ENCODE measurements at places on chromosomes 2 and 18. TPM values are rescaled to one million over a fixed set of nuclear protein-coding genes. Genes with fewer than 3 reads are reported as not detected.

DNA sequence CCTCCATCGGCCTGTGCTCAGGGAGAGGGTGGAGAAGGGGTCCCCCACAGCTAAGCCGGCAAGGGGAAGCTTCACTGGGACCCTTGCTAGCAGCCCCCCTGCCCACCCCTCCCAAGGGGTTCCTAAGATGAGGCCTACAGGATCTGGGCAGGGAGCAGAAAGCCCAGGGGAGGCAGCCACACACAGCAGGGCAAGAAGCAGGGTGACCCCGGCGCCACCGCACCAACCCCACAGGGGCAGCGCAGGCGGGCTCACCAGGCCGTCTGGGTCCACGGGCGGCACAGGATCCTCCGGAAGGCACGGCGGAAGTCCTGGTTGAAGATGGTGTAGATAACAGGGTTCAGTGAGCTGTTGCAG is 1.8 kb downstream of the ADRA2B start:
- H3K27me3 ChIP-seq = peaks cover 20% of the 10 kb centered on the region
- peak overlapping the region; percentile 25 for H3K4me3 ChIP-seq
- peaks cover 5% of the 10 kb centered on the region for H3K4me1 ChIP-seq
- no peak for DNase-seq
- no peaks in the 10 kb centered on the region for H3K36me3 ChIP-seq
- H3K27ac ChIP-seq = no peak overlapping the region

DNA sequence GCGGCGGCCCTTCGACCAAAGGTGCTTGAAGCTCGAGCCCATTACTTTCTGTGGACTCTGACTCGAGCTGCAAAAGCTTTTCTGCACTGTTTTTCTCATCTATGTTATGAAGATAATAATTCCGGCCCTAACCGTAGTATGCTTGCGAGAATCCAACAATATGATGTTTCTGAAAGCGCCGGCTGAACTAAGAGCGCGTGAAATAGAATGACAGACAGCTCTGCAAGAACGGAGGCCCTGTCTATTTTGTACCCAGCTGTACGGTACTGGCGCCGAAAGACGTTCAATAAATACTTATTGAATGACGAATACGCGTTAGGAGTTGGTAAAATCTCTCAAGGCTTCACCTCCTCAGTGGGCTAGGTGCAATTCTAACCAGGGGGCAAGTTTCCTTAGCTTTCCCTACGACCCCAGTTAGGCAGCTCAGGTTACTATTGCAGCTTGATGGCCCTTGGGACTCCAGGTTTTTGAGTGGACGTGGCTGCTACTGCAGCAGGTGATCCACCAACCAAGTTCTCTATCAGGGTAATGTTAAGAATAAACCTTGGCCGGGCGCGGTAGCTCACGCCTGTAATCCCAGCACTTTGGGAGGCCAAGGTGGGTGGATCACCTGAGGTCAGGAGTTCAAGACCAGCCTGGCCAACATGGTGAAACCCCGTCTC is 570 bp downstream of the SCRN3 start:
- DNase-seq = no peak
- H3K4me3 ChIP-seq = peak overlapping the region; percentile 100
- peak overlapping the region; percentile 93 for H3K27ac ChIP-seq
- H3K4me1 ChIP-seq = peaks cover 21% of the 10 kb centered on the region
- H3K27me3 ChIP-seq = no peaks in the 10 kb centered on the region

Gene EGR4
- total RNA-seq = not detected

- H3K36me3 ChIP-seq = no peaks in the 10 kb centered on the region
- H3K27me3 ChIP-seq = peaks cover 62% of the 10 kb centered on the region
- H3K4me3 ChIP-seq = peak overlapping the region; percentile 36
- no peak overlapping the region for H3K27ac ChIP-seq
- H3K4me1 ChIP-seq = no peaks in the 10 kb centered on the region
Observed at GRCh38 chr2:222318026-222318711, 19.4 kb upstream of the PAX3 start.

DNA sequence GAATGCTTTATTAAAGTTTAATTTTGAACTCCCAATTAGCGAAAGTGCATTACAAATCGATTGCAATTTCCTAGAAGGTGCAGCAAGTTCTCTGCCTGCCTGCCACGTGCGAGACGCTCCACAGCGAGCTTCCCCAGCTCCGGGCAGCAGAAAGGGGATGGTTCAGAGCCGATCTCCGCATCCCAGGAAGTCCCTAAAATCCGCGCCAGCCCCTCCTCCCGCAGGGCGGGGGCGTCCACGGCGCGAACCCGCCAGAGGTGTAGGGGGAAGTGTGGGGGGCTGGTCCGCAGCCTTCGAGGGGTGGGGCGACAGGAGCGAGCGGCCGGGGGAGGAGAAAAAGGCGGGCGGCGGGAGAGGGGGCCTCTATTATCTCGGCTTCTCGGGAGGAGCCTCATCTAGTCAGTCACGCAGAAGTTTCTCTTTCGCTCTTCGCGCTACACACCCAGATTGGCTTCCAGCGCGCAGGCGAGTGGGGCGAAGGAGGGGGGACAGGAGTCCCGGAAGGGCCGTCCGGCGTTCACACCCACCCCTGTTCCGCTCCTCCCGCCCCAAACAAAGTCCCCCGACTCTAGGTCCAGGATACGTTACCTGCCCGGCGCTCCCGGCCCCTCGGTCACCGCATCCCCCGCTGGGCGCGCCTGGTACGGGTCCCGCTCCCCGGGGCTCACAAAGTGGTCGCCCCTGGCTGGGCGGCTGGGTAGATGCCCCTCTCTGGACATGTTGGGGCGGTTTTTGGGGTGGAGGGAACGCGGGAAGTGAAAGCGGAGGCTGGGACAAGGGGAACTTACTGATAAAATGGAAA is 9.1 kb upstream of the NR4A2 start:
- H3K36me3 ChIP-seq = no peaks in the 10 kb centered on the region
- H3K27me3 ChIP-seq = no peaks in the 10 kb centered on the region
- H3K4me3 ChIP-seq = peak overlapping the region; percentile 97
- peak; percentile 90 for DNase-seq
- H3K4me1 ChIP-seq = peaks cover 28% of the 10 kb centered on the region

DNA sequence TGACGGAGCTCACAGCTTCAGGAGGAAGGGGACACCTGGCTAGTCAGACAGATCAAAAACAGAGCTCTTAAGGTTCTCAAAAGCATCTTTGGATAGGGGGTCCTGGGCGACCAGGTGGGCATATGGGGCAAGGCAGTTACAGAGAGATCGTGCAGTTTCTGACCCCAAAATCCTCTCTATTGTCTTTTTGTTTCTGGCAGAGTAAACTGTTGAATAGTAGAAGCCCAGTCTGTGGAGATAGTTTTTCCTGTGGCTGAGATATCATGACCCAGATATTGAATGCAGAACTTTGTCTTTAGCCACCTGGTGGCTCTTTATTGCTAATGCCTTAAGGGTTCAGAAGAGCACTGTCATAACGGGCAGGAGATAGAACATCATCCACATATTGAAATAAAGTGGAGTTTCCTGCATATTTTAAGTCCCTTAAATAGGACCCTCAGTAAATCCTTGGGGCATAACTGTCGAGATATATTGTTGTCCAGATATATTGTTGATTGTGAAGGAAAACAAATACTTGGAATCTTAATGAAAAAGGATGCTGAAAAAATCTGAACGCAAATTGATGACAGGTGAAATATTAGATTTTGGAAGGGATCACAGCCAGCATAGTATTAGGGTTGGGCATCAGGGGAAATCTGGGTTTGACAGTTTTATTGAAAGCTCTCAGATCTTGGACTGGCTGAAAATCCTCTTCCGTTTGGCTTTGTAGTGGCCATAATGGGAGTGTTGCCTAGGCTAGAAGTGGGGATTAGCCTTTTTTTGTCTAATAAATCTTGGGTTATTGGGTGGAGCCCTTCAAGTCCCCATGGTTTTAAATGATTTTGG is 14.1 kb upstream of the ZDBF2 start:
- no peak overlapping the region for H3K4me3 ChIP-seq
- H3K36me3 ChIP-seq = no peaks in the 10 kb centered on the region
- H3K27ac ChIP-seq = no peak overlapping the region
- DNase-seq = no peak
- peaks cover 7% of the 10 kb centered on the region for H3K4me1 ChIP-seq

Gene MAP3K2
- 59.0 TPM for total RNA-seq

- H3K36me3 ChIP-seq = no peaks in the 10 kb centered on the region
- no peaks in the 10 kb centered on the region for H3K4me1 ChIP-seq
- H3K27ac ChIP-seq = no peak overlapping the region
- no peak overlapping the region for H3K4me3 ChIP-seq
- H3K27me3 ChIP-seq = peaks cover 13% of the 10 kb centered on the region
Observed at GRCh38 chr18:48335829-48336228, 73.4 kb downstream of the ZBTB7C start.

Gene CSRNP3
- not detected for total RNA-seq

Gene RALBP1
- total RNA-seq = 64.3 TPM

- H3K27ac ChIP-seq = no peak overlapping the region
- H3K4me1 ChIP-seq = peaks cover 6% of the 10 kb centered on the region
- peaks cover 4% of the 10 kb centered on the region for H3K36me3 ChIP-seq
- no peaks in the 10 kb centered on the region for H3K27me3 ChIP-seq
- no peak for DNase-seq
Observed at GRCh38 chr2:134647607-134648256, 71.1 kb downstream of the TMEM163 start.

DNA sequence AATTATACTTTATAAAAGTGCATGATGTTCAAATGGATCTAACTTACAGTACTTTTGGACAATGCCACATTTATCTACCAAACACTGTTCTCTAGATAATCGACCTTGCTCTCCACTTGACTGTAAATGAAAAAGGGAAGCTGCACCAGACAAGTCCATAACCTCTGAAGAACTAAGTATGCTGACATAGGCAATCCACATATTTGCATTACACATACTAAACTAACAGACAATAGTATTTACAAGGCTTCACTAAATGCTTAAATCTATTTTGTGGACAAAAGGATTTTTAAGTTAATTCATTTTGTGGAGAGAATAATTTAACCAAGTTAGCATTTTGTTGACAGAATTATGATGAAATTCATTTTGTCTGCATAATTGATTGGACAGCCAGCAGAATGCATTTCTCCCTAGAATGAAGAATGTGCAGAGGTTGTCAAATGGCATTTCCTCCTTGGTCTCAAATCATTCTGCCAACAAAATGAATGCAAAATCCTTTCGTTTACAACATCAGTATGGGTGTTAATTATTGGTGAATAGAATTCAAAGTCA is 520.9 kb downstream of the CPS1 start:
- DNase-seq = no peak
- H3K4me1 ChIP-seq = no peaks in the 10 kb centered on the region
- no peak overlapping the region for H3K27ac ChIP-seq
- no peaks in the 10 kb centered on the region for H3K36me3 ChIP-seq

GRCh38 chr2:191045141-191045540 is 31.2 kb upstream of the STAT1 start:
- H3K4me1 ChIP-seq = peaks cover 18% of the 10 kb centered on the region
- H3K4me3 ChIP-seq = no peak overlapping the region
- DNase-seq = no peak
- no peaks in the 10 kb centered on the region for H3K27me3 ChIP-seq
- peaks cover 22% of the 10 kb centered on the region for H3K36me3 ChIP-seq

DNA sequence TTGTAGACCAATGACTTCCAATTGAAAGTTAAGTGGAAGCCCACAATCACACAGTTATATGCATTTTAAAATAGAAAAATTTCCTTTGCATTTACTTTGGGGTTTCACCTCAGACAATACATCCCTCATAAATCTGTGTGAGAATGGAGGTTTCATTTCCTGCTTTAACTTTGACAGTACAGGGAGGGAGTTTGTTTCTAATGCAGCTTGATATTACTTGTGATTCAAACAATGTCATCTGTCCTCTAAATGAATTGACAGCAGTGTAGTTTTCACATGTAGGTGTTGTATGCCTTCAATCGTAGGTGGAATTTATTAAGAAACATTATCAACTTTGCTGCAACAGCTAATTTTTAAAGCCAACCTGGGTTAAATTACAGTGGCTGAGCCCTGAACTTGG is 75.2 kb downstream of the TMEFF2 start:
- no peaks in the 10 kb centered on the region for H3K27me3 ChIP-seq
- no peaks in the 10 kb centered on the region for H3K36me3 ChIP-seq
- H3K4me1 ChIP-seq = no peaks in the 10 kb centered on the region
- no peak for DNase-seq

DNA sequence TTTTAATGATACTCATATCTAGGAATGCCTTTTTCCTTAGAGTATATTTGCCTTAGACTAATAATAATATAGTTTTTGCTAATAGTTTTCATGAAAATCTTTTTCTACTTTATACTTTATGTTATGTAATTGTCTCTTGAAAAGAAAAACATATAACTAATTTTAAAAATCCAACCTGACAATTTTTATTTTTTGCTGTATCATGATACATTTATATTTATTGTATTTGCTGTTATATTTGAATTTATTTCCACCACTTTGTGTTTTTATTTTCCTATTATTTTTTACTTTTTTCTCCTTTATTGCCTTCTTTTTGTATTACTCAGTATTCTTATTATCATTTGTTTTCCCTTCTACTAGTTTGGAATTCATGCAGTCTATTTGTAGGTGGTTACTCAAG is 85.4 kb downstream of the MBD5 start:
- peaks cover 6% of the 10 kb centered on the region for H3K36me3 ChIP-seq
- H3K4me3 ChIP-seq = no peak overlapping the region
- DNase-seq = no peak
- no peaks in the 10 kb centered on the region for H3K27me3 ChIP-seq

GRCh38 chr2:54504866-54505265 is 48.7 kb downstream of the SPTBN1 start:
- no peak for DNase-seq
- H3K27me3 ChIP-seq = no peaks in the 10 kb centered on the region
- H3K4me1 ChIP-seq = no peaks in the 10 kb centered on the region
- H3K4me3 ChIP-seq = no peak overlapping the region
- no peak overlapping the region for H3K27ac ChIP-seq

Gene APOB
- total RNA-seq = not detected

GRCh38 chr2:61833971-61834370 is 19.9 kb downstream of the FAM161A start:
- no peaks in the 10 kb centered on the region for H3K4me1 ChIP-seq
- no peak overlapping the region for H3K4me3 ChIP-seq
- H3K27ac ChIP-seq = no peak overlapping the region
- H3K27me3 ChIP-seq = no peaks in the 10 kb centered on the region
- no peaks in the 10 kb centered on the region for H3K36me3 ChIP-seq

Gene FEV
- not detected for total RNA-seq

DNA sequence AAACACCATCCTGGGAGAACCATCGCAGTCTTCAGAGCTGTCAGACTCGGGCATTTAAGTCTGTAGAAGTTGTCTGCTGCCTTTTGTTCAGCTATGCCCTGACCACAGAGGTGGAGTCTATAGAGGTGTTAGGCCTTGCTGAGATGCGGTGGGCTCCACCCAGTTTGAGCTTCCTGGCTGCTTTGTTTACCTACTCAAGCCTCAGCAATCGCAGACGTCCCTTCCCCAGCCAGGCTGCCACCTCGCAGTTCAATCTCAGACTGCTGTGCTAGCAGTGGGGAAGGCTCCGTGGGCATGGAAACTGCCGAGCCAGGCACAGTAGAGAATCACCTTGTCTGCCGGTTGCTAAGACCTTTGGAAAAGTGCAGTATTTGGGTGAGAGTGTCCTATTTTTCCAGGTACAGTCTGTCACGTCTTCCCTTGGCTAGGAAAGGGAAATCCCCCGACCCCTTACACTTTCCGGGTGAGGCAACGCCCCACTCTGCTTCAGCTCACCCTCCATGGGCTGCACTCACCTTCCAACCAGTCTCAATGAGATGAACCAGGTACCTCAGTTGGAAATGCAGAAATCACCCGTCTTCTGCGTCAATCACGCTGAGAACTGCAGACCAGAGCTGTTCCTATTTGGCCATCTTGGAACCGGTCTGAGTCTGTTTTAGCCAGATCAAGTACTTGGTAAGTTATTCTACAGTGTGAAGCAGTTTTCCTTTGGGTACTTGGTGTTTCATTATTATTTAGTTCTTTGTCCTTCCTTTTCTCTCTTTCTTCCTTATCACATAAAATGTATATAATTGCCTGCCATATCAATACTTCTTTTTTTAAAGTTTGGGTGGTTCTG is 71.5 kb downstream of the CDC42EP3 start:
- peak overlapping the region; percentile 74 for H3K4me3 ChIP-seq
- H3K27me3 ChIP-seq = no peaks in the 10 kb centered on the region
- H3K36me3 ChIP-seq = peaks cover 56% of the 10 kb centered on the region
- DNase-seq = peak; percentile 69
- H3K4me1 ChIP-seq = peaks cover 49% of the 10 kb centered on the region
- peak overlapping the region; percentile 76 for H3K27ac ChIP-seq

Gene SOWAHC
- total RNA-seq = 0.14 TPM

Gene FBLN7
- total RNA-seq = 0.38 TPM
